A673 (cell line): ENCODE measurements at places on chromosomes 1 and 21.

DNA sequence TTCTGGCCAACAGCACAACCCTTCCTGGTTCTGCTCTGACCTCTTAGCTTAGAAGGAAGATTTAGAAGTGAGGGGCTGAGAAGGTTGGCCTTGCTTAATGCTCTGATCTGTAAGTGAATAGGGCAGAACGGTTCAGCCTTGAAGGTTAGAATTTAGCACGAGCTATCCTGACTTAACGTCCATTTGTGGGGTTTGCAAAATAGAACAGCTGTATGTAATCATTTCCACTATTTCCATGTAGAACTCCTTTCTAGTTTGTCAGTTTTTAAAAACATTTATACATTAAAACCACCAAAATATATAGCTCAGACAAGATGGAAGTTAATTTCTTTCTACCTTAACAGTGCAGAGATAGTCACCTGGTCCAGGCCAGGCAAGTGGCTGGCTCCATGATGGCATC, 89.9 kb downstream of the TBX19 start:
- no peak for DNase-seq

GRCh38 chr1:54819195-54819536, 18.0 kb upstream of the TTC22 start:
- DNase-seq, result no peak

DNA sequence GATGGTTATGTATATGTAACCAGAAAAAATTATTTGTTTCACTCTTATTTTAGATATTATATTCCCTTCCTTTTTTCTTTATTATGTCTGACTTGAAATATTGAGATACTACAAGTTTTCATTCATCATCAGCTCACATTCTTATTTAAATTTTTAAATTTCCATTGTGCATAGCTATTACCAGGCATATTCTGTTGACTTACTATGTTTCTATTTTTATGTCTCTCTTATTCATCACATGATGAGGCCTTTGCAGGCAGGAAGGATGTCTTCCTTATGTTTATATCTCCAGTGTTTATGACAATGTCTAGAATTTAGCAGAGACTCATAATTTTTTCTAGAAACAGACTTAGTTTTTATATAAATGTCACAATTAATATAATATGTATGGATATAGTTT, 221.9 kb upstream of the KCTD3 start:
- no peak for DNase-seq

DNA sequence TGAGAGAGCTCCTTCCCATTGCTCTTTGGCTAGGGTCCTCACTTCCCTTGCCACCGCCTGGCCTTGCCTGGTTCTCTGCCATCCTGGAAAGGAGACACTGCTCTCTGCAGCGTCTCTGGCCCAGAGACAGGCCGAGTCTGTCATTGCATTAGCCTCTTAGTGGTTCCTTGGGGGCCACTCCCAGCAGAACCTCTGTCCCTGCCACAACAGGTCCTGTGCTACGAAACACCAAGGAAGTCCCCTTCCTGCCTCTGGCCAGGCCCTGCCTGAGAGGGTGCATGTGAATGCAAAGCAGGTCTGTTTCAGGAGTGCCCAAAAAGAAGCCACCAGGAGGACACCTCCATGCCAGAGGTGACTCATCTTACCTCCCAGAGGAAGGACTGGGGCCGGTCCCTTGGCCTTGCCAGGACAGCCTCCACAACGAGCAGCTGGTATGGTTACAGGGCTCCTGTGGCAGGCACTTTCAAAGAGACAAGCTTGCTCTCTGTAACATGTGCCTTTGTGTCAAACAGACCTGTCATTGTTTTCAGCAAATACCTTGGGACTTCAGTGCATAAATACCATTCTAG, 59.6 kb downstream of the VPS26C start:
- DNase-seq, result no peak

DNA sequence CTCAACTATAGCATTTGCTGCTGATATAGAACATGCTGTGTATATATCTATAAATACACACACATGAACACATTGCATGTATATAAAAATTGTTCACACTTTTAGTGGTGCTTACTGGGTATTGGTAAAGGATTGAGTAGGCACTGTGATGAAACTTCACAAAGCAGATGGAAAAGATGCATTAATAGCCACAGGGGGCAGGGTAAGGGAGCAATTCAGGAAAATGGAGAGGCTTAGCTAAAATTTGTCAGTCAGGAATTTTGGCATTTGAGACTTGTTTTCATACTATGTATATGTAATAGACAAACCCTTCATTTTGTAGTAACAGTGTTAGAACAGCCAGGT, 633 bp upstream of the PPFIA4 start:
- DNase-seq, result no peak

DNA sequence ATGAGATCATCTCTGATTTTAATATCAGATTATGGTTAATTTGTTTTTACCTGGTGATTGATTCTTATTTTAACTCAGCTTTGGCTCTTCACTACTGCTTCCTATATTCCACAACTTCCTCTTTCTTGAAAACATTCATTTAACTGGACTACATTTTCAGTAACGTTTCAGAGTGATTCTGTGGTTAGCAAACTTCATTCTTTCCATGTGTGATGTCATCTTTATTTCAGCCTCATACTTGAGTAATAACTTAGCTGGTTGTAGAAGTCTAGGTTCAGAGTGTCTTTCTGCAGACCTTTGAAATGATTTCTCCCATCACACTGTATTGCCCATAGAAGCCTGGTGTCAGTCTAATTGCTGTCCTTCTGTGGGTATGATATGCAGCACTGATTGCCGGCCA, 36.0 kb upstream of the SLC35F3 start:
- DNase-seq, result no peak

DNA sequence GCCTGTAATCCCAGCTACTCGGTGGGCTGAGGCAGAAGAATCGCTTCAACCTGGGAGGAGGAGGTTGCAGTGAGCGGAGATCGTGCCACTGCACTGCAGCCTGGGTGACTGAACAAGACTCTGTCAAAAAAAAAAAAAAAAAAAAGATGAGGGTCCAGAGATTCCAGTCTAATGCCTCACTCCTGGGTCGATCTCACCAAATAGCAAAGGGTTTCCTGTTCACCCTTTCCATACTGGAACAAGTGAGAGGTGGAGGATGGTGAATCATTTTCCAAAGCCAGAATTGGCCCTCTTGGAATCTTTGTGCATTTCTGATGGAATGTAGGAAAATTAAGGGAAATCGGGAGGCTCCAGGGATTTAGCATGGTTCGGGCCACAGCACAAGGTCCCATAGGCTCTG, 58.1 kb upstream of the ZNF648 start:
- no peak for DNase-seq

- no peak for DNase-seq
These were observed 1131.4 kb downstream of the PLA2G4A start for GRCh38 chr1:187960125-187960638.

- DNase-seq, result no peak
These were observed 5.8 kb downstream of the WNT3A start for GRCh38 chr1:228012555-228012954.

GRCh38 chr1:229238674-229239415, 32.1 kb upstream of the RAB4A start:
- no peak for DNase-seq
